Chondrocyte (in vitro differentiated cells): ENCODE measurements at places on chromosomes 12 and 14. TPM values are rescaled to one million over a fixed set of nuclear protein-coding genes. Genes with fewer than 3 reads are reported as not detected.

DNA sequence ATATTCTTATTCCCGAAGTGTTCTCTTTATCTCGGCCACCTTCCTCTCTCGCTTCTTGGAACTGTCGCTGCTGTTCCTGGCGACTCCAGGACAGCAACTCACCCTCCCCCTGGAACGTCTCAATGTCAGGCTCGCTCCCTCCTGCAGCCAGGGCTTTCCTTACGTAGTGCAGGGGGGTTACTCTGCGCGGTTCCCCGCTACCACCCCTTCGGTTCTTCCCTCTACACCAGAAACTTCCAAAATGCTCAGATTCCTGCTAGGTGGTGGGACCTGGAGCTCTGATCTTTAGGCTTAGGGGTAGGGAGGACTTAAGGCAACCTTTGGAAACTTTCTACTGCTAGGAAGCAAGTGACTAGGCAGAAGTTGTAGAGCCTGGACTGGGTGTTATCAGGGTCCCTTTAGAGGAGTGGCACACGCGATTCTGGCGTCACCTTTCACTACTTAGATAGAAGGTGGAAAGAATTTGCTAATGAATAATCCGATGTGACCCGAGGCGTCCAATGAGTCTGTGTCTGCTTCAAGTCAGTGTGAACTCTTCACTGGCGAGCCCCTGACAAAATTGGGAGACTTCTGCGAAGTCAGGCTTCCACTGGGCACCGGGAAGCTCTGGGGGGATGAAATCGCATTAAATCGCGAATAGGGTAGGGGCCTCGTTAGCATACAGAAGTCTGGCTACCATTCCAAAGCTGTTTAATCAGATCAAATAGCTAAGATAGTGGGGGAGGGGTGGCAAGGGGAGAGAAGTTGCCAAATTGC lies 900 bp upstream of the DPF3 start:
- H3K4me1 ChIP-seq: peaks cover 27% of the 10 kb centered on the region
- H3K36me3 ChIP-seq: no peaks in the 10 kb centered on the region
- no peak for DNase-seq
- H3K4me3 ChIP-seq: peak overlapping the region; percentile 75
- H3K27ac ChIP-seq: peak overlapping the region; percentile 37

DNA sequence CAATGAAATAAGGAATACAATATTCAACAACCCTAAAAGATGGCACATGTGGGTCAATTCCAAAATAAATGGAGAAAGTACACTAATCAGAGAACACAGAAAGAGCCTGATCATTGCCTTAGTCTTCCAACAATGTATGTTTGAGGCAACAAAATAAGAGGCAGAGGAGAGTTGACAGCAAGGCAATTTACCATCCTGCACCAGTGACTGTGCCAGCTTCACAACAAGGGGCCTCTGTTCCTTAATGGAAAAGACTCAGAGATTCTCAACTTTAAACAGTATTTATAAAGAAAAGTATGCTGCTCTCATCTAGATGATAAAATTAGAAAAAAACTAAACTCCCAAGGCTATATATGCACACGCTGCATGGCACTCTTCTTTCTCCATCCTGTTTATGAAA lies 25.9 kb downstream of the EPS8 start:
- no peak for DNase-seq
- H3K4me3 ChIP-seq: no peak overlapping the region
- H3K36me3 ChIP-seq: peaks cover 5% of the 10 kb centered on the region
- peaks cover 57% of the 10 kb centered on the region for H3K4me1 ChIP-seq
- H3K27me3 ChIP-seq: no peaks in the 10 kb centered on the region

- H3K4me1 ChIP-seq: peaks cover 8% of the 10 kb centered on the region
- no peak for DNase-seq
- H3K36me3 ChIP-seq: peaks cover 5% of the 10 kb centered on the region
- no peak overlapping the region for H3K27ac ChIP-seq
- no peak overlapping the region for H3K4me3 ChIP-seq
- H3K27me3 ChIP-seq: no peaks in the 10 kb centered on the region
These were observed 91.4 kb downstream of the SETD3 start for GRCh38 chr14:99389174-99389826.

- H3K27me3 ChIP-seq: no peaks in the 10 kb centered on the region
- DNase-seq: no peak
- H3K36me3 ChIP-seq: no peaks in the 10 kb centered on the region
- no peak overlapping the region for H3K4me3 ChIP-seq
- H3K27ac ChIP-seq: no peak overlapping the region
These were observed 41.1 kb upstream of the CDKN3 start for GRCh38 chr14:54355698-54356097.

DNA sequence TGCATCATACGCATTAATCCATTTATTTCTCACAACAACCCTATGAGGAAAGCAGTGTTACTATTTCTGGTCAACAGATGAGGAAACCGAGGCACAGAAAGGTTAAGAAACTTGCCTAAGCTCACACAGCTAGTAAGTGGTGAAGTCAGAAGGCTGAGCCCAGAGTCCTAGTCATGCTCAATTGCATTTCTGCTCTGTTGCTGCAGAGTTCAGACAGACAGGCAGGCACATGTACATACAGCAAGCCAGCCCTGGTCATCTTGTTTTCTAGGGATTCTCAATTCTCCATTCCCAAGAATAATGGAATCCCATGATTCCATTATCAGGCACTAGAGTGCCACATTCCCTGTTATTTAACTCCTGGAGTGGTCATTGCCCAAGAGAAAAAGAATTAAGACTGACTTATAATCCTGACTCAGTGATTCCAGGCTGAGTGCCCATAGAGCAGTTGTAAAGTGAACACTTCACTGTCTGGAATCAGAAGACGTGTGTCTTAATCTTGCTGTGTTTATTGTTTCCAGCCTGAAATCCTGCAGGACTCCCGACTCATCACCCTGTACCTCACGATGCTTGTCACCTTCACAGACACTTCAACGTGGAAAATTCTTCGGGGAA lies 10.7 kb downstream of the UBE3B start:
- H3K27me3 ChIP-seq: no peaks in the 10 kb centered on the region
- DNase-seq: no peak
- no peak overlapping the region for H3K27ac ChIP-seq
- H3K4me1 ChIP-seq: no peaks in the 10 kb centered on the region
- H3K4me3 ChIP-seq: no peak overlapping the region

DNA sequence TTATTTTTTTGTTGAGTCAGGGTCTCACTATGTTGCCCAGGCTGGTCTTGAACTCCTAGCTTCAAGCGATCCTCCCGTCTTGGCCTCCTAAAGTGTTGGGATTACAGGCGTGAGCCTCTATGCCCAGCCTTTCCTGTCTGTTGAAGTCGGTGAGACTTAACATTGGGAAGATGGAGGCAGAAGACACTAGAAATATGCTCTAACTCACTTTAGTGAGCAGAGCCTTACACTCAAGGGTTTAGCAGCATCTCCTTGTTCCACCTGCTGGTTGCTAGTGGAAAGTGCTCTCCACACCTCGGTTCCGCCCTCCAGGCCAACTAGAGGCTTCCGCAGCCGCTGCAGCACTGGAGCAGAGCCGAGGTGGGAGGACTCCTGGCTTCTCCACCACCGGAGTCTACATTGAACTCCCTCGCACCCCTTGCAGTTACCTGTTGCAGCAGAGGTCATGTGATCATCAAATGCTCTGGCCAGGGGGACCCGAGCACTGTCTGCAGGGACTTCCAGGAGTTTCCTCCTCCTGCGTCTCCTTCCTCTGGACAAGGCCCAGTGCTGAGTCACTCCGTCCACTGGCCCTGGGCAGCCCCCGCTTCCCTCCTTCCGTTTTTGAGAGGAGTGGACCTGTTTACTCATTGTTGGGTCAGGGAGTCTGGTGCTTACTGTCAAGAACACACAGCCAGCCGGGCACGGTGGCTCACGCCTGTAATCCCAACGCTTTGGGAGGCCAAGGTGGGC lies 9.4 kb upstream of the HVCN1 start:
- H3K4me1 ChIP-seq: peaks cover 7% of the 10 kb centered on the region
- H3K4me3 ChIP-seq: no peak overlapping the region
- no peak for DNase-seq
- H3K27ac ChIP-seq: no peak overlapping the region
- no peaks in the 10 kb centered on the region for H3K27me3 ChIP-seq

DNA sequence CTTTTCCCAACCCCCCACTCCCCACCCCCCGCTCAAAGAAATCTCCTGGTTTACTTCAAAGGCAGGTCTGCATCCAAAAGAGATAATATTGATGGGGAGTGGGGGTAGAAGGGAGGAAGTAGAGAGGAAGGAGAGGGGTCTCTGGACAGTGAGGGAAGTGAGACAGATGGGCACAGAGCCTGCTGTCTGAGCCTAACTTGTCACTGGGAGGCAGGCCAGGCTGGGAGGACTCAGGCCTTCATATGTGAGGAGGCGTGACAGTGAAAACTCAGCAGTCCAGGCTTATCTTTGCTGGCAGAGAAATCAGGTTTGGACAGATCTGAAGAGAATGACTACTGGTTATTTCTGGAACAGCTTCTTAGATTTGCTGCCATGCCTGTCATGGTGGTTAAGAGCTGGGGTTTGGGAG lies 192.3 kb downstream of the NUAK1 start:
- no peak overlapping the region for H3K4me3 ChIP-seq
- H3K4me1 ChIP-seq: peaks cover 5% of the 10 kb centered on the region
- H3K27me3 ChIP-seq: no peaks in the 10 kb centered on the region

DNA sequence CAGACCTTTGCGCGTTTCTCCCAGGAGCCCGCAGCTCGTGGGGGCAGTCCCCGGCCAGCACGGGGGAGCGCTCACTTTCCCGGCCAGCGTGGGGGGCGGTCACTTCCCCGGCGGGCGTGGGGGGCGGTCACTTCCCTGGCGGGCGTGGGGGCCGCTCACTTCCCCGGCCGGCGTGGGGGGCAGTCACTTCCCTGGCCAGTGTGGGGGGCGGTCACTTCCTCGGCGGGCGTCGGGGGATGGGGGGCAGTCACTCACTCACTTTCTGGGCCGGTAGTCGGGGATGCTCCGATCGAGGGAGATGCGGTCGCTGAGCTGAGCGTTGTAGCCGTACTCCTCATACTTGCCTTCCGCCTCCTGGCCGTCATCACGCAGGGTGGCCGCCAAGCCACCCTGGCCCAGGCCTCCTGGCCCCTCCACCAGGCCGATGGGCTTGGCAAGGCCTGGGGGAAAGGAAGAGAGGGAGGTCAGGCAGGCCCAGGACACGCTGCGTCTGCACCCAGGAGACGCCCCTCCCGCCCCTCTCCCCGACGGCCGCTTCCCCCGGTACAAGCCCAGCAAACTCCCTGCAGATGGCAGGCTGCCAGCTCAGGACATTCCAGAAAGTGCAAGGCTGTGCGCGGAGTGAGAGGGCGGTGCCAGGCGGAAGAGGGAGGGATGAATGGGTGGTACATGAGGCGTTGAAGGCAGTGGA lies 43.3 kb downstream of the GALNT9 start:
- H3K4me3 ChIP-seq: no peak overlapping the region
- H3K4me1 ChIP-seq: peaks cover 3% of the 10 kb centered on the region
- no peak overlapping the region for H3K27ac ChIP-seq
- H3K36me3 ChIP-seq: no peaks in the 10 kb centered on the region

GRCh38 chr14:50734950-50735695 lies 67.0 kb upstream of the SAV1 start:
- peaks cover 19% of the 10 kb centered on the region for H3K4me1 ChIP-seq
- no peak for DNase-seq
- no peak overlapping the region for H3K4me3 ChIP-seq
- no peaks in the 10 kb centered on the region for H3K27me3 ChIP-seq
- peaks cover 27% of the 10 kb centered on the region for H3K36me3 ChIP-seq
- no peak overlapping the region for H3K27ac ChIP-seq

- H3K36me3 ChIP-seq: peaks cover 9% of the 10 kb centered on the region
- H3K27me3 ChIP-seq: no peaks in the 10 kb centered on the region
- no peaks in the 10 kb centered on the region for H3K4me1 ChIP-seq
- DNase-seq: no peak
- H3K27ac ChIP-seq: no peak overlapping the region
- no peak overlapping the region for H3K4me3 ChIP-seq
These were observed 7.3 kb upstream of the RESF1 start for GRCh38 chr12:31951939-31952338.

DNA sequence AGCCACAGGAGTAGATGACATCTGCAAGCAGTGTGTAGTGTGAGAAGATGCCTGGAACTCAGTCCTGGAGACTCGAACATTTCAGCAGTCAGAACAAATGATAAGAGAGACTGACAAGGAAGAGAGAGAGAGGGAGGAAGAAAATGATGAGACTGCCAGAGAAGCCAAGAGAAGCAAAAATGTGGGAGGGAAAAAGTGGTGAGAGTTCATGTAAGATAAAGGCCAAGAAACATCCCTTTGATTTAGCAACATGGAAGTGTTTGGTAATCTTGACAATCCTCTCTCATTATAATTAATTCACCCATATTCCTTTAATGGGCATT lies 42.6 kb downstream of the LIMA1 start:
- no peak for DNase-seq
- H3K4me1 ChIP-seq: peaks cover 49% of the 10 kb centered on the region
- H3K4me3 ChIP-seq: no peak overlapping the region
- H3K36me3 ChIP-seq: peaks cover 3% of the 10 kb centered on the region

DNA sequence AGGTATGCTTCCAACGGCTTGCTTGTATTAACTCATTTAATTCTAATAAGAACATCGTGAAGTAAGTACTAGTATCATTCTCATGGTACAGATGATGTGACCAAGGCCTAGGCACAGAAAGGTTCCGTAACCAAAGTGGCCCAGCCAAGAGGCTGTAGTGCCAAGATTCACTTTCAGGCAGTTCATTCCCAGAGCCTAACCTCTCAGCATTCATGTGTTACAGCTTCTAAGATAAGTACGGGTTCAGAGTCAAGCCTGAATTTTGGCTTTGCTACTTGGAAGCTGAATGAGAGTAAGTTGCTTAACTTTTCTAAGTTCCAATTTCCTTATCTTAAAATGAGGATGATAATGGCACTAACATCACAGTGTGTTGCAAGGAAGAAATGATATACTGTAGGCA lies 379.9 kb downstream of the AEBP2 start:
- no peak overlapping the region for H3K4me3 ChIP-seq
- no peaks in the 10 kb centered on the region for H3K4me1 ChIP-seq
- no peaks in the 10 kb centered on the region for H3K27me3 ChIP-seq

DNA sequence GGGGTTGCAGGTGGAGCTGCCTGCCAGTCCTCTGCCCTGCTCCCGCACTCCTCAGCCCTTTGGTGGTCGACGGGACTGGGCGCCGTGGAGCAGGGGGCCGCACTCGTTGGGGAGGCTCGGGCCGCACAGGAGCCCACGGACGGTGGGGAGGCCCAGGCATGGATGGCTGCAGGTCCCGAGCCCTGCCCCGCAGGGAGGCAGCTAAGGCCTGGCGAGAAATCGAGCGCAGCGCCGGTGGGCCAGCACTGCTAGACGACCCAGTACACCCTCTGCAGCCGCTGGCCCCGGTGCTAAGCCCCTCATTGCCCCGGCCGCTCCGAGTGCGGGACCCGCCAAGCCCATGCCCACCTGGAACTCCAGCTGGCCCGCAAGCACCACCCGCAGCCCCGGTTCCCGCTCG lies 221.8 kb downstream of the BTG1 start:
- peak; percentile 82 for DNase-seq
- H3K27me3 ChIP-seq: no peaks in the 10 kb centered on the region
- H3K4me3 ChIP-seq: no peak overlapping the region

- H3K27me3 ChIP-seq: peaks cover 36% of the 10 kb centered on the region
- no peak overlapping the region for H3K27ac ChIP-seq
- no peaks in the 10 kb centered on the region for H3K36me3 ChIP-seq
- no peak for DNase-seq
These were observed 49.7 kb downstream of the TSPAN11 start for GRCh38 chr12:30976206-30976605.

- H3K4me3 ChIP-seq: no peak overlapping the region
- no peak for DNase-seq
- H3K27me3 ChIP-seq: no peaks in the 10 kb centered on the region
- no peak overlapping the region for H3K27ac ChIP-seq
These were observed 659.8 kb downstream of the DIO2 start for GRCh38 chr14:79551523-79551922.

Gene SRRM4
- total RNA-seq: not detected in 3 replicates

Gene CD69
- total RNA-seq: not detected in 3 replicates

Gene RPGRIP1
- total RNA-seq: not detected in 3 replicates

Gene B3GNT4
- total RNA-seq: 0.22 to 1.0 TPM (median 0.77 TPM) in 3 replicates

Gene ANO2
- total RNA-seq: 0.44 to 0.73 TPM (median 0.47 TPM) in 3 replicates

Gene IRAK3
- total RNA-seq: 0.97 to 2.0 TPM (median 1.9 TPM) in 3 replicates

Gene CCDC63
- not detected in 3 replicates for total RNA-seq

Gene ISM2
- total RNA-seq: 0.20 to 0.26 TPM in 2 of 3 replicates, not detected in the other
